Sigmoid colon (tissue), 7 donors: ENCODE measurements at places on chromosomes 3 and 15. TPM values are rescaled to one million over a fixed set of nuclear protein-coding genes. Genes with fewer than 3 reads are reported as not detected.

DNA sequence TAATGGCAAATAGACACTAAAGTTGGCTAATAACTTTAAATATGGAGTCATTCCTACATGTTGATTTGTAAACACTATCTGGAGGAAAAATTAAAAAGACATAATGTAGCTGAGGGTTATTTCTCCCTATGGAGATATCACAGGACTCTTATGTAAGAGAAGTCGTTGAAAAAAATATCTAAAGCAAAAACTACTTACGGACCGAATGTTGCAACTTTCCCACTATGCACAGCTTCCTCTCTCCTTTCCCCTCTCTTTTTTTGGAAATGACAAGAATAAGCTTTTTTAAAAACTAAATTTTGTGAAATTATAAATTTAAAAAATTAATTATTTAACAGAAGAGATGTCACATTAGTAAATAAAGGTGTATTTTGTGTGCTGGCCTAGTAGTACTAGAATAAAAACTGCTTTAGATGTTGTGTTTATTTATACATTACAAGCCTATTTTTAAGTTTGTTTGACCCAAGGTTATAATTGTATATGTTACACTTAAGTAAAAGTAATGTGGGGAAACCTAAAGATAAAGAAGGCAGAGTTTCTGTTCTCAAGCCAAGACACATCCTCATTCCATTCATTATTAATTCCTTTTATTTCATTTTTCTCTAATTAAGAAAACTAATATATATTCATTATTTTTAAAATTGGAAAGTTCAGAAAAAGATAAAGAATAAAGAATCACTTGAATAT is 20.7 kb upstream of the PPARG start:
- DNase-seq = no peak
- H3K27ac ChIP-seq = no peak overlapping the region
- no peaks in the 10 kb centered on the region for H3K4me1 ChIP-seq
- H3K36me3 ChIP-seq = no peaks in the 10 kb centered on the region

DNA sequence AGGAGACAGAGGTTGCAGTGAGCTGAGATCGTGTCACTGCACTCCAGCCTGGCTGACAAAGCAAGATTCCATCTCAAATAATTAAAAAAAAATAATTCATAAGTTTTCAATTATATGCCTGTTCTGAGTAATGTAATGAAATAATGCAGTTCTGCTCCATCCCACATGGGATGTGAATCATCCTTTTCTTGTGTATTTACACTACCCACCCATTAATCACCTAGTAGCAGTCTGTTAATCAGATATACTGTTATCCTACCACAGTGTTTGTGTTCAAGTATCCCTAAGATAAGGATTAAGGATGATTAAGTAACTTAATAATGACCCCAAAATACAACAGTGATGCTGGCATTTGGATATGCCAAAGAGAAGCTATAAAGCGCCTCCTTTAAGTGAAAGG is 38.8 kb downstream of the PIGB start:
- peaks cover 6% of the 10 kb centered on the region for H3K36me3 ChIP-seq
- no peaks in the 10 kb centered on the region for H3K27me3 ChIP-seq
- no peak overlapping the region for H3K27ac ChIP-seq
- no peak overlapping the region for H3K4me3 ChIP-seq
- no peak for DNase-seq

DNA sequence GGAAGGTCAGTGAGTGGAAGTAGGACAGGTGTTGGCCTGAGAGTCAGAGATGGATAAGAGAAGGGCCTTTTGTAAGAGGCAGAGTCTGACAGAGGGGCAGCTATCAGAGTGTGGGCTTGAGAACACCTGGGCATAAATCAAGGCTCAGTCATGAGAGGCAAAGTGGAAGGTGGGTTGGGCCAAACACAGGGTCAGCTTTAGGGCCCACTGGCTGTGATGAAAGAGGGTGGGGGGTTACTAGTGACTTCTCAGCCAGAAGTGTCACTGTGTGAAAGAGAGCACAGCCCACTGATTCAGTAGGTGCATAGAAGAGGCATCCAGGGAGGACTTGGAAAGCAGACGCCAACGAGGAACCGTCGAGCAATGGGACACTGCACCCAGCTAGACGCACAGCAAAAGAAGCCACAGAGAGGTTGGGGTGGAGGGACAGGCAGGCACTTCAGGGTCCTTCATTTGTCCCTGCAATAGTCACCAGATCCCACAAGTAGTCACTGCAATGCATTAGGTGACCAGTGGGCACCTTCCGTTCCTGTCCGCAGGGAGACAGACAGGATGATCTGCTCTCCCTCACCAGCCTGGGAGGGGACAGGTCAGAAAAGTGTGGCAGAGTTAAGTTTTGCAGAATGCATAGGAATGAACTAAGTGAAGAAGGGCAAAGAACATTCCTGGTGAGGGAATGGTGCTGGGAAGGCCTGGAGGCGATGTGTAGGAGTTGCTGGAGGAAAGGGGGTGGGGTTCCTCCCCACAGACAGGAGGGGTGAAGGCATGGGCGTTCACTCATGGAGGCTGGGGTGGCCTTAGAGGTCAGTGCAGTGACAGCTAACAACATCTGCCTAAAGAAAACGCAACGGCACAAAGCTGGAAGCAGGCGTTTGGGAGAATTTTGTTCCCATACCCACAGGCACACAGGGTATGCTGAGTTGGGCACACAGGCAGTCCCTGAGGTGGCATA is 36.3 kb downstream of the MESD start:
- H3K27me3 ChIP-seq = no peaks in the 10 kb centered on the region
- peaks cover 31% of the 10 kb centered on the region for H3K36me3 ChIP-seq
- no peak for DNase-seq
- no peaks in the 10 kb centered on the region for H3K4me1 ChIP-seq
- no peak overlapping the region for H3K4me3 ChIP-seq
- H3K27ac ChIP-seq = no peak overlapping the region

- H3K27me3 ChIP-seq = peaks cover 8% of the 10 kb centered on the region
- H3K4me1 ChIP-seq = no peaks in the 10 kb centered on the region
- DNase-seq = no peak
- H3K36me3 ChIP-seq = no peaks in the 10 kb centered on the region
Observed at GRCh38 chr15:26967719-26968269, 3.2 kb upstream of the GABRG3 start.

DNA sequence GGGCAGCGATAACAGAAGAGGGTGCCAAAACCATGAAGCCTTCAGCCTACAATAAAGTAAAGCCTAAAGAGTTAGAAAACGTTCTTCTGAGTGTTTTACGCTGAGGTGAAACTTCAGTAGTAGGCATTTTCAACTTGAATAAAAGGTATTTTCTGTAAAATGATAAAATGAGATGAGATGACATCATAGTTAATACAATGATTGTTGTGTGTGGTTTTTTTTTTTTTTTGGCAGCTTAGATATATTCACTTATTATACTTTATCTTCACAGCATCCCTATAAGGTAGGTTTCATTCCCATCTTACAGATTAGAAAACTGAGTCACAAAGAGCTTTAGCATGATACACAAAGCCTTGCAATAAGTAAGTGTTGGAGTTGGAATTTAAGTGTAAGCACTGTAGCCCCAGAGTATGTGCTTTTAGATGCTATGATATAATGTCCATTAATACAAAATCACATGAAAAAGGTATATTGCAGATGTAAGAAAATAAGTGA is 291.9 kb upstream of the GRM7 start:
- DNase-seq = no peak
- H3K27me3 ChIP-seq = no peaks in the 10 kb centered on the region
- no peaks in the 10 kb centered on the region for H3K36me3 ChIP-seq
- H3K27ac ChIP-seq = no peak overlapping the region
- H3K4me1 ChIP-seq = no peaks in the 10 kb centered on the region
- H3K4me3 ChIP-seq = no peak overlapping the region

GRCh38 chr15:87609474-87609873 is 647.1 kb downstream of the NTRK3 start:
- no peak overlapping the region for H3K27ac ChIP-seq
- H3K27me3 ChIP-seq = no peaks in the 10 kb centered on the region
- no peak for DNase-seq

The CELSR3 gene
- 1.1 TPM for total RNA-seq
